ENCODE measurements at places on chromosomes 12 and 14. TPM values are rescaled to one million over a fixed set of nuclear protein-coding genes. Genes with fewer than 3 reads are reported as not detected.
A peak's percentile ranks its signal among the peaks of the same experiment; 100 is the strongest.

- peak overlapping the region; percentile 95 for H3K27ac ChIP-seq
- DNase-seq = no peak
- H3K27me3 ChIP-seq = no peaks in the 10 kb centered on the region
- H3K4me3 ChIP-seq = no peak overlapping the region
- H3K36me3 ChIP-seq = no peaks in the 10 kb centered on the region
Observed at GRCh38 chr12:96236221-96236822, 42.1 kb downstream of the ELK3 start.

DNA sequence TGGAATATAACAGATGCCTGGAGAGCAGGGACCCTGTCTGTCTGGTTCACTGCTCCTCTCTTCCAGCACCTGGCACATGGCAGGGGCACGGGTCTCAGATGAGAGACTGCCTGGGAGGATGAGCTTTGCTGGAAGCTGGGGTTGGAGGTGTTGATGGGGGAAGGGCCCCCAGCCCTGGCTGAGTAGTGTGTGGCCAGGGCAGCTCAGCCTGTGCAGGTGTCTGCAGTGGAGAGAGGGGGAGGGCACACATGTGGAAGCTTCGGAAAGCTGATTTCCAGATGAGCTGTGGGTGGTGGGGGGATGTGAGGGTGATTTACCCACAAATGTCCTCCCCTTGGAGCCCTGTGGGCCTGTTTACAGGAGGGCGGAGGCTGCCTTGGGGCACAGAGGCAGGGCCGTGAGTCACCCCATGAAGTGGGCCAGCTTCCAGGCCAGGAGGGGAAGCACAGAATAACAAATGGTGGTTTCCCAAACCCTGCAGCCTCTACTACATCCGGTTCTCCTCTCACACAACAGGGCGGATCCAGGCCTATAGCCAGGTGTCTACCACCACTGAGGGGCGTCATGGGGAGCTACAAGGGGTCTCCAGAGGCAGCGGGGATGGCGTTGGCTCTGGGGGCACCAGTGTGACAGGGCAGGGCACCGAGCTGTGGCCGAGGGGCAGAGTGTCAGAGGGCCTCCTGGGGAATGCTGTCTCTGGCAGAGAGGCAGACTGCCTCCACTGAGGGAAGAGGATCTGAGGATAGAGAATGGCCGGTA, 11.0 kb downstream of the KRT7 start:
- no peaks in the 10 kb centered on the region for H3K36me3 ChIP-seq
- peaks cover 13% of the 10 kb centered on the region for H3K27me3 ChIP-seq
- peak overlapping the region; percentile 54 for H3K27ac ChIP-seq
- DNase-seq = no peak
- no peak overlapping the region for H3K4me3 ChIP-seq

GRCh38 chr12:131747276-131748177, 36.6 kb downstream of the SFSWAP start:
- H3K36me3 ChIP-seq = peaks cover 81% of the 10 kb centered on the region
- DNase-seq = no peak
- H3K4me3 ChIP-seq = no peak overlapping the region

DNA sequence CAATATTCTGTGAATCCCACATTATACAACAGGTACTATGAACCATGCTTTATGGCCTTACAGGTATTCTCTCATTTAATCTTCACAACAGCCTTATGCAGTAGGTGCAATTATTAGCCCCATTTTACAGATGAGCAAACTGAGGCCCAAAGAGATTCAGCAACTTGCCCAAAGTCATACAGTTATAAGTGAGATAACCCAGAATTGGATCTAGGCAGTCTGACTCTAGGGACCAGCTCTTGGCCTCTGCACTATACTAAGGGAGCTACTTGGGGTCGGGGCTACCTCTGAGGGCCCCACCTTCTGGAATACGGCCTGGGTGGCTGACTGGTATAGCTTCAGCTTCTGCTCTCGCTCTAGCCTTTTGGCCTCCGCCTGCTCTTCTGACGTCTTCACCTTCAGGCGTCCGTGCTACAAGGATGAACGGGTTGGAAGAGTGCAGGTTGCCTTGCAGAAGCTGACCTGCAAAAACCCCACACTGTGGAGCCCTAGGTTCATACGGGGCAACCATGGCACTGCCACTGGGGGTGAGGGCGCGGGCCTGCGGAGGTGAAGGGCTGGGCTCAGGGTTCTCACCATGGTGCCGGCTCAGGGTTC, 762 bp downstream of the RABGGTA start:
- no peak for DNase-seq
- no peaks in the 10 kb centered on the region for H3K27me3 ChIP-seq

GRCh38 chr12:3313675-3314663, 177.0 kb upstream of the PRMT8 start:
- no peak overlapping the region for H3K4me3 ChIP-seq
- no peak overlapping the region for H3K27ac ChIP-seq
- H3K4me1 ChIP-seq = peaks cover 34% of the 10 kb centered on the region
- H3K36me3 ChIP-seq = no peaks in the 10 kb centered on the region
- no peaks in the 10 kb centered on the region for H3K27me3 ChIP-seq
- no peak for DNase-seq

- peaks cover 12% of the 10 kb centered on the region for H3K4me1 ChIP-seq
- peak overlapping the region; percentile 89 for H3K27ac ChIP-seq
- no peak for DNase-seq
- H3K27me3 ChIP-seq = no peaks in the 10 kb centered on the region
- peak overlapping the region; percentile 65 for H3K4me3 ChIP-seq
Observed at GRCh38 chr12:116533343-116534251, 25.6 kb upstream of the MAP1LC3B2 start.

DNA sequence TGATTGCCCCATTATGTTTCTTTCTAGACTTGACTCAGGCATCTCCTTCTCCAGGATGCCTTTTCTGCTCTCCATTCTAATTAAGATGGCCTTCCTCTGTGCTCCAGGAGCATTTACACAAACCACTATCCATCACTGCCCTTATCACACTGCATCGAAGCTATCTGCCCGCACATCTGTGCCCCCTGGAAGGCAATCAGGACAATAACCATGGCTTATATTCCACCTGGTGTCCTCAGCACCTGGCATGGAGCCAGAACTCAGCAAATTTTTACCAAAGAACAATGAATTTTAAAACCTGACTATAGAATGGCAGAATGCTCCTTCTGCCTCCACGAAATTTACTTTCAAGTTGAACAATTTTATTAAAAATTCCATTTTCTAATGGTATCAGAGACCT, 465.8 kb downstream of the APAF1 start:
- DNase-seq = no peak
- no peaks in the 10 kb centered on the region for H3K36me3 ChIP-seq
- H3K27ac ChIP-seq = no peak overlapping the region
- no peaks in the 10 kb centered on the region for H3K27me3 ChIP-seq
- H3K4me1 ChIP-seq = no peaks in the 10 kb centered on the region

DNA sequence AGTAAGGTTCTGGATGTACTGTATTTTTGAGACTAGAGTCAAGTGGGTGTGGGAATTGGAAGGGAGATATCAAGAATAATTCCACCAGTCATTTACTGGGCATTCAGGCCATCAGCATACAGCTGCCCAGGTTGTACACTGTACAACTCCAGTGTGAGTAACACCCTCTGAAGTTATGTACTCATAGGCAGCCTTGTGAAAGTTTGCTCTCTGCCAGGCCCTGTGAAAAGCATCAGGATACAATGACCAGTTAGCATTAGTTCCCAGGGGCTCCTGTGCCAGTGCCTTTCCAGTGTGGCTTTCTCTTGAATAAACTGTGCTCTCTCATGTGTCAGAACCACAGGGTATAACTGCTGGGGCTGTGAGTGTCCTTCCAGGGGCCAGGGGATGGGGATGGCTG, 89.7 kb downstream of the LGMN start:
- peaks cover 38% of the 10 kb centered on the region for H3K4me1 ChIP-seq
- H3K27me3 ChIP-seq = no peaks in the 10 kb centered on the region
- no peak overlapping the region for H3K27ac ChIP-seq
- no peak overlapping the region for H3K4me3 ChIP-seq

- no peaks in the 10 kb centered on the region for H3K4me1 ChIP-seq
- no peak overlapping the region for H3K27ac ChIP-seq
- no peaks in the 10 kb centered on the region for H3K36me3 ChIP-seq
- no peaks in the 10 kb centered on the region for H3K27me3 ChIP-seq
- H3K4me3 ChIP-seq = no peak overlapping the region
- no peak for DNase-seq
Observed at GRCh38 chr12:62772416-62772955, 162.5 kb downstream of the PPM1H start.

DNA sequence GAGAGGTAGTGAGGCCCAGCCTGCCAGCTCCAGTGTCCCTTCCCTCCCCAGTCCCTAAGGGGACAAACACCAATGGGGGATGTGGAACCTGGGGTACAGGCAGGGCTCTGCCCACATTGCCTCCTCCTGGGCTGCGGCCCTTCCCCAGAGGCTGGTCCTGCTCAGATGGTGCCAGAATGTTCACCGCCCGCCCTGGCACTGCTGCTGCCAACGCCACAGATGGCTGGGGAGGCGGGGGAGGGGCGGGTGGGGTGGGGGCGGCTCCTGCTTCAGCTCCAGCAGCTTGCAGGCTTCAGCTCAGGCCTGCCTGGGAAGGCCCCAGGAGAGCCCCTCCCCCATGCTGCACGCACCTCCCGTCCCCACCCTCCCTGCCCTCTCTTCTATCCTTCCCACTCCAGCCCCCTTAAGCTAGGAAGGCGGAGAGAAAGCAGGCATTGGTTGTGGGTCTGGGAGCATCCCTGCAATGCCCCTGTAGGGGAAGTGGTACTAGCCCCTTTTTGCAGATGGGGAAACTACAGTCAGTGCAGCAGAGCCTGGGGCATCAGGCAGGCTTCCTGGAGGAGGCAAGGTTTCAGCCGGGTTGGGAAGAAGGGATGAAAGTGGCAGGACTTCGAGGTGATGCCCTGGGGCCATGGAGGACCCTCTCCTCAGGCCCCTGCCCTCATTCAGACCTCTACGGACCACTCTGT, 2.0 kb upstream of the BEGAIN start:
- DNase-seq = no peak
- peaks cover 75% of the 10 kb centered on the region for H3K27me3 ChIP-seq
- peaks cover 10% of the 10 kb centered on the region for H3K4me1 ChIP-seq
- H3K4me3 ChIP-seq = no peak overlapping the region
- H3K36me3 ChIP-seq = no peaks in the 10 kb centered on the region

- H3K36me3 ChIP-seq = no peaks in the 10 kb centered on the region
- H3K4me1 ChIP-seq = peaks cover 2% of the 10 kb centered on the region
- no peak for DNase-seq
- H3K27me3 ChIP-seq = no peaks in the 10 kb centered on the region
- H3K4me3 ChIP-seq = no peak overlapping the region
- no peak overlapping the region for H3K27ac ChIP-seq
Observed at GRCh38 chr12:131387281-131388163, 323.4 kb upstream of the SFSWAP start.

- H3K4me1 ChIP-seq = no peaks in the 10 kb centered on the region
Observed at GRCh38 chr14:97426776-97427175, 629.6 kb downstream of the VRK1 start.

GRCh38 chr12:85390266-85390665, 110.2 kb downstream of the ALX1 start:
- no peaks in the 10 kb centered on the region for H3K4me1 ChIP-seq
- no peak overlapping the region for H3K27ac ChIP-seq
- no peak for DNase-seq
- H3K27me3 ChIP-seq = no peaks in the 10 kb centered on the region

- H3K27me3 ChIP-seq = peaks cover 52% of the 10 kb centered on the region
- no peak overlapping the region for H3K4me3 ChIP-seq
- H3K27ac ChIP-seq = no peak overlapping the region
- DNase-seq = no peak
Observed at GRCh38 chr12:115620816-115621215, 656.7 kb downstream of the MED13L start.

DNA sequence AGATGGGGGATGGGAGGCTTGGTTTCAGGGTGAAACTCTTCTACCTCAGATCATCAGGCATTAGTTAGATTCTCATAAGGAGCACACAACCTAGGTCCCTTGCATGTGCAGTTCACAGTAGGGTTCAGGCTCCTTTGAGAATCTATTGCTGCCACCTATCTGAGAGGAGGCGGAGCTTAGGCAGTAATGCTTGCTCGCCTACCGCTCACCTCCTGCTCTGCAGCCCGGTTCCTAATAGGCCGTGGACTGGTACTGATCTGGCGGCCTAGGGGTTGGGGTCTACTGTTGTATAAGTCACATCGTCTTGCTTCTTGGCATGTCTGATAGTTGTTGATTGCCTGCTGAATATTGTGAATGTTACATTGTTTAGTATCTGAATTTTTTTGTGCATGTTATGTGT, 12.2 kb downstream of the SCYL2 start:
- H3K36me3 ChIP-seq = peaks cover 2% of the 10 kb centered on the region
- no peak for DNase-seq
- H3K27me3 ChIP-seq = no peaks in the 10 kb centered on the region
- H3K4me3 ChIP-seq = no peak overlapping the region

- peaks cover 88% of the 10 kb centered on the region for H3K36me3 ChIP-seq
- no peak for DNase-seq
- H3K4me1 ChIP-seq = no peaks in the 10 kb centered on the region
- no peak overlapping the region for H3K27ac ChIP-seq
Observed at GRCh38 chr12:112488257-112488876, 69.6 kb downstream of the PTPN11 start.

DNA sequence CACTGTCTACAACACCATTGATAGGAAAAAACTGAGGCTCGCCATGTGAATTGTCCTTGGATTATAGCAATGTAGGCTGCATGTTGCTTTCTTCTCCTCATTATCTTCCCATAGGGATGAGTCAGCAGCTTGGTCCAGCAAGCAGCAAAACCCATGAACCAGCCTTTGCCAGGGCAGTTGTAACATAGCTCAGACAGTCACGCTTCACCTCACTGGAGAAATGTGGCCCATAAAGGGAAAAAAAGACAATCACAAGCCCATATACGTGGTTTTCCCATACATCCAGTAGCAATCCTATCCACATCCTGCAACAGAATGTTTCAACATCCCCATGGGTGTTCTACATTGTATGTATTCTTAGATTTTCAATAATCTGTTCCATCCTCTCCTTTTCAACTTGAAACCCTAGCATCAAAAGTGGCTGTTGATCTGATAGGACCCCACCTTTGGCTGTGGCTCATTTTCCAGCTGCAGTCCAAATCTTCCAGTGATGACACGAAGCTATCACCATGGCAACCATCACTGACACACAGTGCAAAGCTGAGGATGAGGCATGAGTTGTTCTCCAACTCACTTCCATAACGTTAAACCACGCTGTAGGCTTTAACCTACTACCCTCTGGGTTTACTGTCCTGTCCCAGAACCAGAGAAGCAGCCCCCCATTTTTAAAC, 34.0 kb downstream of the GRIN2B start:
- no peaks in the 10 kb centered on the region for H3K4me1 ChIP-seq
- peak; percentile 37 for DNase-seq
- no peak overlapping the region for H3K27ac ChIP-seq
- no peaks in the 10 kb centered on the region for H3K36me3 ChIP-seq

GRCh38 chr14:91249841-91250616, 5.5 kb upstream of the GPR68 start:
- H3K4me1 ChIP-seq = peaks cover 28% of the 10 kb centered on the region
- H3K27ac ChIP-seq = peak overlapping the region; percentile 3
- no peak overlapping the region for H3K4me3 ChIP-seq
- no peak for DNase-seq

RNF212B gene
- total RNA-seq = not detected

TAMALIN gene
- total RNA-seq = 17.7 TPM

IL22 gene
- not detected for total RNA-seq

FGF23 gene
- total RNA-seq = not detected

LALBA gene
- total RNA-seq = not detected
